ENCODE measurements at places on chromosomes 4 and X.
A peak's percentile ranks its signal among the peaks of the same experiment; 100 is the strongest.

DNA sequence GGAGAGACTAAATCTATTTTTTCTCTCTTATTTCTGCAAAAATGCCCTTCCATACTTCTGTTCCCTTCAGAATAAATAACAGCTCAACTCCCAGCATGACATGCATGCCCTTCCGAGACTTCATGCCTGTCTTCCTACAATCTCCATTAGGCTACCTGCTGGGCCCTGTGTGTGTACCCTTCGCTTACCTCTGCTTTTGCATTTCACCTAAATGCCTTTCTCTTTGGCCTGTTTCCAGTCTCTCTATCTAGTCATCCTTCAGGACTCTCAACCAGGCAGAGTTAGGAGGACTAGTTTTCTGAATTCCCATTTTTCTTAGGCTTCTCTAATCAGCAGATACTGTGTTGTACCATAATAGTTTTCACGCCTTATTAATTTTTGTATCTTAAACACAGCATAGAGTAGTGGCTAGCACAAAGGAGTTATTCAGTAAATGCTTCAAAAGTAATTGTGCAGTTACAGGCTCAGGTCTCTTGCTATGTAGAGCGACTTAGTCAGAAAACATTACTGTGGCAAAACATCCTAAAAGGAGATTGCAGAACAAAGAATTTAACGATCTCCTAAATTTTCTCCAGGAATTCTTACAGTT, 20.5 kb downstream of the SEPTIN11 start:
- no peak for DNase-seq

- DNase-seq: peak; percentile 66
Measured at GRCh38 chr4:53346920-53347852, 18.7 kb downstream of the SCFD2 start.

DNA sequence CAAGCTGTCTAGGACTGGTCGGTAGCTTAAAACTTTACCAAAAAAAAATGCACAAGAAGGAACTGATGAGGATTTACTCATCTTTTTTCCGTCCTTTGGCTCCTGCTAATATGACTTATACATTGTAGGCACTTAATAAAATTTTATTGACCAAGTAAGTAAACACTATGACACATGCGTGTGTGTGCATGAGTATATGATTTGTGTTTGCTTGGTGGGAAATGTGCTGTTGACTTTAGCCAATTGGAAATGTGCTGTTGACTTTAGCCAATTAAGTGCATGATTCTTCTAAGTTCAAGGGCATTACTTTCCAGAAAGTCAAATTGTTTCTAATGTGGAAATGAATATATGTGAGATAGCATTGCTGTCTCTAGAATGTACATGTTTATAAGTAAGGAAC, 78.3 kb downstream of the FIP1L1 start:
- DNase-seq: no peak

DNA sequence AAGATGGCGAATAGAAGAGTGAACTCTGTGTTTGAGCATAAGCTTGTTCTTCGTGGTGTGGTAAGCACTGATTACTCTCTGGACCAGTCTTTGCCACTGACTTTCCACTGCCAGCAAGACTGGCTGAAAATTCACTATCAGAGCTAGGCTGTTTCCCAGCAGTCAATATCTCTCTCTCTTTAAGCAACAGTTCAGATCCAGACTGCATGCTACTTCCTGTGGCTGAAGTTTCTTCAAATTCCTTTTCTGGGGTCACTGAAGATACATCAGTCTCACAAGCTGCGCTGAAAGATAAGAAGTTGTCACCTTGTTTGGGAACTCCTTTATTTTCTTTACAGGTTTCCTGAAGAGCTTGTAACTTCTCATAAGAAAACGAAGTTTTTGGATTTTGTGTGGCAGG, 54.0 kb upstream of the FAM120C start:
- DNase-seq: no peak

DNA sequence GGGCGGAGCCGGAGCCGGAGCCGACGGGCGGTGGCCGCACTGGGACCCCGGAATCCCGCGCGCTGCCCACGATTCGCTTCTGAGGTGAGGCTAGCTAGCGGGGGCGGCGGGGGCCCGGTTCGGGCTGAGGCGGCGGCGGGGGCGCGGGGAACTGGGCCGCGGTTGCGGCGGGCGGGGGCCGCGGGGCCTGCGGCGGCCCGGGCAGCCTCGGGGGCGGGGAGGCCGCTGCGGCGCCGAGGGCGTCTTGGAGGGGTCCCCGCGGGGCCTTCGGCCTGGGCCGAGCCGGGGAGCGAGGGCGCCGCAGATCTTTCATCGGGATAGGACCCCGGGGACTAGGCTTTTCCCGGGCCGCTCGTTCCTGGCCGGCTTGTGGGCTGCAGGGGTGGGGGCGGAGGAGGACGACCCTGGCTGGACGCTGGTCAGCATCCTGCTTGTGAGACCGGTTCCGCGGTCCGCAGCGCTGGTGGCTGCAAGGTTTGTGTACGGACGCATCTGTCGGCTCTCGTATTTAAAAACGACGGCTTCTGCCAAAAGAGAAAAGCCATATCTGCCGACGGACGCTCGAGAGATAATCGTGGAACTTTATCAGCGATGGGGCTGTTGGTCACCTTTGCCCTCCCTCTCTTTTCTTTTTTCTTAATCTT, 419 bp downstream of the ADD1 start:
- DNase-seq: no peak
